ENCODE measurements at places on chromosomes 1 and 21.

DNA sequence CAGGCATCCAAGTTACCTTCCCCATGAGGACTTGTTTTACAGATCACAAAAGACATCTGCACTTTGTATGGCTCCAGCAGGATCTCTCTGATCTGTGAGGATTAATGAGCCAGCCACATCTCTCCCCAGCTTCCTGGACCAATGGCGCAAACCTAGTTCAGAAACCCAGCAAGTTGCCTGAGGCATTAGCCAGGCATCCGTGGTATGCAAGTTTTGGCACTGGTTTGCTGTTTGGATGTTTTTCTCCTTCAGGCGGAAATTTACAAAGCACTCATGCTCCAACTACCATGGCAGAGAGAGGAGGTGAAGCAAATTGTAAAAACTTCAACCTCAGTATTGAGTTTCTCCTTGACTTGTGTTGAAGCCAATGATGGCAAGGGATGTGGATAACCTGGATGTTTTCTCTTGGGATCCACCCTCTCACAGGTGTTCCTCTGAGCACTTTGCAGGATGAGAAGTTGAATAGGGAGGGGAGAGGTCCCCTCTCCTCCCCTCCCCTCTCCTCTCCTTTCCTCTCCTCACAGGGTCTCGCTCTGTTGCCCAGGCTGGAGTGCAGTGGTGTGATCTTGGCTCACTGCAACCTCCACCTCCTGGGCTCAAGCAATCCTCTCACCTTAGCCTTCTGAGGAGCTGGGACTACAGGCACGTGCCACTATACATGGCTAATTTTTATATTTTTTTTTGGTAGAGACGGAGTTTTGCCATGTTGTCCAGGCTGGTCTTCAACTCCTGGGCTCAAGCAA is 25.6 kb upstream of the ENO1 start:
- DNase-seq: no peak

DNA sequence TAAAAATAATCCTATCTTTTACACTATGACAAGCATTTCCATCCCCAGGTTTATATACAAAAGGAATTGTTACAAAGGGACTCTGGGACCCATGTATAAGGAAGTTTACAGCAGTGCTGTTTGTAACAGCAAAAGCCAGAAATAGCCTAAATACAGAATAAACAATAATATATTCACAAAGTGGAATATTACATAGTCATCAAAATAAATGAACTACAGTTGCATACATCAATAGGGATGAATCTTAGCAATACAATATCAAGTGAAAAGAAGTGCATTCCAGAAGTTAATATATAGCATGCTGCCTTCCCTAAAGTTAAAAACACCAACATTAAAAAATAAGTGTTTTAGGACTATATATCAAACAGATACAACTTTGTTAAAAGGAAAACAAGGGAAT is 77.3 kb downstream of the EDEM3 start:
- no peak for DNase-seq

GRCh38 chr1:44239331-44239960 is 26.2 kb downstream of the DMAP1 start:
- no peak for DNase-seq

DNA sequence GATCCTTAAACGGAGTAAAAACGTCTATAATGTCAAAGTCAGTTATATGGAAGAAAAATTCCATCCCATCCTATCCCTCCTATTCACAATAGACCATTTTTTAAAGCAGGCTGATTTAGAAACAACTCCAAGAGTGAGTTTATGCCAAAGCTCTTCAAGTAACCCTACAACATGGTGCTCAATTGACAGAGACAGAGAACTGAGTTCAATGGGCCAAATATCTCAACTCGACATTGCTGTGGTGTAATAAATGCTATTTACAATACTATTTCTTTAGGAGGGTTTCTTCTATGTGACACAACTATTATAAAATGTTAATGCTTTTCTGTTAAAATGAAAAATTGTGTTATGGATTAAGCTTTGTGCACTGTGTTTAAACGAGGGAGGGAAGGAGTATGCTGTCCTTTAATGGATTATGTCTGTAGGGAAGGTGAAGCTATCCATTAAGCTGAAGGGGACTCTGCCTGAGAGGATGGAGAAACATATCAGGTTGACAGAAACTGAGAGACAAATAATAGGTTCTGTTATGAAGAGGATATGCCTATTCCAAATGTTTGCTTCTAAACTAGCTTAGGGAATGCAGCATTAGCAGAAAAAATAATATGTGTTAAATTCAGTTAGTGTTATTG is 362.5 kb upstream of the CHRM3 start:
- DNase-seq: no peak

- no peak for DNase-seq
Observed at GRCh38 chr1:94236630-94237290, 624 bp downstream of the ARHGAP29 start.

DNA sequence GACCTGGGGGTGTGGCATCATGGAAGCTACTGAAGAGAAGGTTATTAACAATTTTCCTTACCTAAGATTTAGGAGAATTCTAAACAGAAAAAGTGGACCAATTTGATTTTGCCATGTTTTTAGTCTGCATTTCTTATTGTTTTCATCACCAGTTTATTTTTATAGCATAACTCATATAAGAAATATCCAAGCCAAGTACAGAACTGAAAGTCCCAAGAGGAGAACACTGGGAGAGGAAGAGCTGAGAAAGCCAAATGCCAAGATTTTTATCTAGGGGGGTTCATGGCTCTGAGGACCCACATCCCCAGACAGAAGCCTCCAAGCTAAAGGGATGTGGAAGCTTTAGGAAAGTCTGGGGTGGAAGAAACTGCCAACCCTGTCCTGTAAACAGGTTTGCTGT is 109.4 kb upstream of the DUSP10 start:
- no peak for DNase-seq

- DNase-seq: no peak
Observed at GRCh38 chr1:101613546-101613945, 376.7 kb downstream of the S1PR1 start.

DNA sequence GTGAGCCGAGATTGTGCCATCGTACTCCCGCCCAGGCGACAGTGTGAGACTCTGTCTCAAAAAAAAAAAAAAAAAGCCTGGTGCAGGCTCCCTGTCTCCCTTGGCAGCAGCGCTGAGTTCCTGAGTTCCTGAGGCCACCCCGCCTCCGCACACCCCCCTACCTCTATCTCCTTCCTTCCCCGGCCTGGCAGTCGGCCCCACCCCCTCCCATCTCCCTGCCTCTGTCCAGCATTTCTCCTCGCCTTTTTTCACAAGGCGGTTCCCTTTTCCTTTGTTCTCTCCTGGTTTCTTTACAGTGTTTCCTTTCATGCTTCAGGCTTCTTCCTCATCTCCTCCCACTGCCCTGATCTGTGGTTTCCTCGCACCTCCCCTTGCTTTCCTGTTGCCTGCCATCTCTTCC is 2.7 kb downstream of the RORC start:
- no peak for DNase-seq

GRCh38 chr1:151783796-151784195 is 6.5 kb downstream of the TDRKH start:
- no peak for DNase-seq

DNA sequence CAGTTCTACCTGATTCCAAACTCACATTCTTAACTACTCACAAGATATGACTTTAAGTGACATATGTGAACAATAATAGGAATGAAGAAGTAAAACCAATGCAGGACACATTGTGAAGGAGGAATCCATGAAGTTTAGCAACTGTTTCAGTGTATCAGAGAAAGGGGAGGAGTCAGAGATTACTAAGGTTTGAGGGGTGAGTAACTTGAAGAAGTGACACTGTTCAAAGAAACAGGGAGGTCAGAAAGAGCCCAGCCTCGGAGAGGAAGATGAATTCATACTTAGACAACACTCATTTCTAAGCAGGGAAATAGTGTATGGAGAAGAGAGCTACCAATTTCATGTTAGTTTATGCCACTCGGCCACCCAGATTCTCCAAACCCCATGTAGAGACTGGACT is 28.2 kb upstream of the RPF1 start:
- DNase-seq: no peak

GRCh38 chr1:68344208-68344607 is 105.5 kb downstream of the RPE65 start:
- no peak for DNase-seq

GRCh38 chr1:150775276-150775675 is 9.7 kb upstream of the CTSS start:
- no peak for DNase-seq

- no peak for DNase-seq
Observed at GRCh38 chr1:111631502-111631901, 11.9 kb downstream of the RAP1A start.

- DNase-seq: no peak
Observed at GRCh38 chr1:109256971-109257681, 7.8 kb downstream of the CELSR2 start.

DNA sequence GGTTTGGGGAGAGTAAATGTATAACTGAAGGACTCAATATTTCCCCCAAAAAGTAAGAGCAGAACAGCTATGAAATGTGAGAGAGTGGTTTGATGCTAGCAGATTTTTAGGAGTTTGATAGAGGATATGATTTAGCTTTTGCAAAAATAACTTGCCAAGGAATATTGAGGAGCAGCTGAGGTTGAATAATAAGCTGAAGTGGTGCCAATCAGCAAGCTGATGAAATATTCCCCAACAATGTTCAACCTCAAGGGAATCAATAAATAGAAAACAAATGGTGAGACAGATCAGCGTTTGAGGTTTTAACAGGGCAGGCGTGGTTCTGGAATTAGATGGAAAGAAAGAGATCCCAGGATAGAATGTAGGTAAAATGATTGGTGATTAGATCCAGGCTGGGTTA is 413.4 kb upstream of the ADAMTS5 start:
- no peak for DNase-seq

- no peak for DNase-seq
Observed at GRCh38 chr1:34663031-34663430, 91.8 kb upstream of the GJB5 start.

DNA sequence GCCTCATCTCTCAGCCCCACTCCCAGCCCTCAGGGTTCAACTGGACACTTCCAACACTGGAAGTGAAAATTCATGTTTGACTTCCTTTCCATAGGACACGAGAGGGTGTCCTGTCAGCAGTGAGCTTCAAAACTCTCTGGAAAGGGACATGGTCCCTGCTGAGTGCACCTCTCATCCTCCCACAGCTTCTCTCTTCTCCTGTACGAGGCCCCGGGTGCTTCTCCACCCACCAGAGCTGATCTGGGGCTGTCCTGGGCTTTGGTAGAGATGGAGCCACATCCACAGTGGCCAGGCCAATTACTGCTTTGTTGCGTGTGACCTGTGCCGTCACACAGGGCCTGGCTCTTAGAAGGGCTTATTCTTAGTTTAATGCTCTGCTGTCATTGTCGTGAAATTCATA is 182.3 kb downstream of the RRAGC start:
- no peak for DNase-seq

DNA sequence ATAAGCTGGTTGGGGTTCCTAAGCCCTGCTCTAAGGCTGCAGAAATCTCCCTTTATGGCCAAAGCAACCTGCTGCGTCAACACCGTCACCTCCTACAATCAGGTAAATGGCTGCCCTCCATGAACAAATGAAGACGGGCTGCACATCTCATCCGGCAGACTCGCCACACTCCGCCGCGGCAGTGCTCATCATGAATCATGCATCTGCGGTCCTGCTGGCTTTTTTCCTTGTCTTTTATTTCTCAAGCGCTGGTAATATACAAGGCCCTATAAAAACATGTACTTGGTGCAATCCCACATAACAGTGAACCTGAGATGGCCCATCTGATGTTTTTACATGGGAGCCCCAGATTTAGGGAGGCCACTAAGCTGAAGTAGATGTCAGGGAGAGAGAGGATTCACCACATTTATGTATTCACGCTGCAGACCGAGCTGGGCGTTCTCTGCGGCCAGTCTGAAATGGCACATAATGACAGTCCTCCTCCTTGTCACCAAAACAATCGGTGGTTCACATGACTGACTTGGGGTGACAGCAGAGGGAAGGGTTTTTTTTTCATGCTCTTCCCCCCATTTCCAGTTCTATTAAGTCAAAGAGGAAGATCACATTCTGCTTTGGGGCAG is 91.6 kb downstream of the KAZN start:
- DNase-seq: no peak

Data from activated gamma-delta T cell treated with anti-CD3 and anti-CD28 coated beads, Interleukin-2, amount 50 U/mL, for 16 hours (primary cell).